ENCODE measurements at places on chromosomes 3 and 15.

DNA sequence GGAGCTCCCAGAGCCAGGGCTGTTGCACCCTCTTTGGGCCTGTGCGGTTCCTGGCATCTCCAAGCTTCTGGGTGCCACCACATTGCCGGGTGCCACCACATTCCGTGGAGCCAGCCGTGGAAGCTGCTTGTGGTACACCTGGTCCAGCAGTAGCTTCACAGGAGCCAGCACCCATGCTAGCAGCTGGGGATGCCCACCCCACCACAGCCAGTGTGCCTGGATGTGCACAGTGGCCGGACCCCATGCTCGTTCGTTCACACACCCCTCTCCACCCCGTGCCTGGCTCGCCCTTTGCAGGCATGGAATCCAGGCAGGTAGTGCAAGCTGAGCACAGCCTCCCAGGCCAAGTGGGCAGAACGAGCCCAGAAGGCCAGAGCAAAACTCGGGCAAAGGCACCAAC is 1029.8 kb upstream of the GBE1 start:
- no peak for DNase-seq

- no peak for DNase-seq
Observed at GRCh38 chr3:114584734-114585371, 291.0 kb downstream of the TIGIT start.

DNA sequence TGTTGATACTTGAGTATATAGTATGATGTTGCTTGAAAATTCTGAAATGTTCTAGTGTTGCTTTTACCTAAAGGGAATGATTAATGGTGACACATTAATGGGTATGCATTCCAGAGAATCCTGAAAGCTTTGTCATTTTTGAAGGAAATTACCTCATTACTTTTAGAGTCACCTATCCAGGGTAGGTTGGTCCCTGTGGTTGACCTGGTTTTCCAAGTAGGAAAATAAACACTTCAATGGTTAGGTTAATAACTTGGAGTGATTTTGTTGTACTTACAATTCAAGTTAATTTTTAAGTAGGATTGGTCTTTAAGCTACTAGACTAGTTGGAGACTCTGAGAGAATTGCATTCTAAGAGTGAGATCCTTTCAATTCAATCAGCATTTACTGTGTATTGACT is 31.0 kb downstream of the MITF start:
- DNase-seq, result no peak

GRCh38 chr3:124951511-124952281 is 17.1 kb upstream of the MUC13 start:
- DNase-seq, result no peak

GRCh38 chr3:83715307-83715706 is 1243.5 kb upstream of the CADM2 start:
- no peak for DNase-seq

DNA sequence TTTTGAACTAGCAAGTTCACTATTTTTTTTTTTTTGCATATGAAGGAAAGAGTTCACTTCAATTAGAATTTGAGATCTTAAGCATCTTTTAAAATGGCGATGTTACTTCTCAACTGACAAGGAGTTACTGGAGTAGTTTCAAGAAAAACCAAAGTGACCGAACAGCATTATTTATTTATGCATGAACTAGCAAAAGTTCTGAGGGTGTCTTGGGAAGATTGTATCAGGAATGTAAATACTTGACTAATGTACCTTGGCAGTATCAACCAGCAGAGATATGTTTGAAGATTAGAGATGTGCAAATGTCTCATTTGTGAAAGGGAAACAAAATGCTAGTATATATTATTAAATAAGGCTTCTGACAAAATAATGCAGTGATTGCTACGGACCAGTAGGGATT is 203.9 kb downstream of the KBTBD8 start:
- no peak for DNase-seq

GRCh38 chr3:126557415-126557745 is 1.4 kb downstream of the C3orf22 start:
- no peak for DNase-seq

- DNase-seq, result no peak
Observed at GRCh38 chr3:56321892-56322291, 146.4 kb downstream of the ERC2 start.

DNA sequence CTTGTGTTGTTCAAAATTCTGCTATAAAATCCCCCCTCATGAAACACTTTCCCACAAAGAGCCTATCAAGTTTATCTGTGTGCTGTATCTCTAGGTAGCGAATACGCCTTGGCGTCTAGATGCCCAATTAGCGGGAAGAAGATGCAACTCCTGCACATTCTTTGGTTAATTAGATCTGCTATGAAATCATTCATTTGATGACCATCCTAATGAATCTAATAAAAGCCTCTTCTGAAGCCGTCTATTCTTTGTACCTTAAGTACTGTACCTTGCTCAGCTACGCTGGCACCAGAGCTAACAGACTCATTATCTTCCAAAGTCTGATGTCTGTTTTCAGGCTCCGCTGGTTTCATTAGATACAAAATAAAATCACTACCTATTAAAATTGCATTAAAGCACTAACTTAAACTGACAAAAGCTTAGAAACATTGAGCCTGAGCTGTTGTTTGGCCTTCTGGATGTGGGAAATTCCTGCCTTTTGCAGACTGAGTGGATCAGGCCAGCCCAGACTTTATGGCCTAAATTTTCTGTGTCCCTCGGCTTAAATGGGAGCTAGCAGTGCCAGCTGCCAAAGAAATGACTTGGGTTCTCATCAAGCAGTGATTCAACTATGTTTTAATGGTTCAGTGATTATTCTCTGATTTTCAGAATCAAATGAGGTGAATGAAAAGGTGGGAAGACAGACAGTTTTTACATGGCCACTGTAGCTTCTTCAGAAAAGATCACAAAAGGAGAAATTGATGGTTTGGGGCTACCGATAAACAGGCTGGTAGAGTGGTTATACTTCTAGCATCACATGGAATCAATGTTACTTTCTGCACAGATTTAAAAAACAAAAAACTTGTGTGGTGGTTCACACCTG is 28.4 kb upstream of the CHST2 start:
- no peak for DNase-seq

DNA sequence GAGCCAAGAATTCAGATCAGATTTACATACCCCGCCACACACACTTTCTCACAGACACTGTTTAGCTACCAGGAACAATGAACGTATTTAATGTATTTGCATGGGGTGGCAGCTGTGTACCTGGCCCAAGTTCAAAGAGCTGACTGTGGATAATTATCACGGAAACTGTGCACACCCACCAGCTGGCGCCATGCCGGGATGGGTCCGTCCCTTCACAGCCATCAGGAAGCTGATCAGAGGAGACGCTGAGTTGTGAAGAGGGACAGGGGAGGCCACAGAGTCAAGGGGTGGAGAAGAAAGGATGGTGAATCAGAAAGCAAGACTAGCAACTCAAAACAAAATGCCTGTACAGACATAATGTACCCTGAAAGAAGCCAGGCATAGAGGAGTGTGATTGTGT is 13.1 kb upstream of the PLA2G4D start:
- DNase-seq, result no peak

DNA sequence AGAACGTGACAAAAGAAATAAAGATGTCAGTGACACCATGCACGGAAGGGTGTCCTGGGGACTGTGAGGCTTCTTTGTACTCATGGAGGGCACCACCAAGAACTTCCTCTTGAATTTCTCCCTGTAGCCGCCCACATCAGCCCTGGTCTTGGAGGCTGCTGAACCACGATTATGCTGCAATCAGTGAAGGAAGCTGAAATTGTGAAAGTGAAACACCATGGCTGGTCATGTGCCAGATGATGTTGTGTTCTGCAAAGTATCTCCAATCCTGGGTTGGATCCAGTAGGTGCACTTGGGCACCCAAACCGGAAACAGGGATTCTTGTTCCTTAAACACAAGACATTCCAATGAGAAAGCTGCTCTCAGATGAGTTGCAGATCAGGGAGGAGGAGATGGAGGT is 104.4 kb upstream of the GOLGA6L6 start:
- no peak for DNase-seq

GRCh38 chr15:35679186-35679585 is 133.2 kb upstream of the DPH6 start:
- no peak for DNase-seq

DNA sequence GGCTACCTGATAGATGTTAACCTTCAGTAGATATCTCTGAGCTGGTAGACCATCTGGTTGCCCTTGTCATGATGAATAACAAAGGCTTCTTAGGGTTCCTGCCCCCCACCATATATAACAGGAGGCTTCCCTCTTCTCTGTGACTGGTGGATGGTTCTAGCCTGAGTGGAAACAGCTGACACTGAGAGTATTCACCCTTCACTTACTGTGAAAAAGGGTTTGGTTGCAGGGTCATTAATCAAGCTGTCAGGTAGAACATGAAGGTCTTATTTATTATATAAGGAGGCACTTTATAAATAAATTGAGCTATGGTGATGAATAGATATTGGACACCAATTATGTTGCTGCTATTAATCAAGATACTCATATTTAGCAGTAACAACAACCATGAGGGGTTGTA is 58.6 kb downstream of the CACNA2D3 start:
- no peak for DNase-seq

GRCh38 chr3:179196098-179196497 is 47.9 kb downstream of the PIK3CA start:
- DNase-seq, result no peak
